ENCODE measurements at places on chromosomes 7 and 10.

- DNase-seq: no peak
Observed at GRCh38 chr10:11266426-11266825, 248.8 kb downstream of the CELF2 start.

DNA sequence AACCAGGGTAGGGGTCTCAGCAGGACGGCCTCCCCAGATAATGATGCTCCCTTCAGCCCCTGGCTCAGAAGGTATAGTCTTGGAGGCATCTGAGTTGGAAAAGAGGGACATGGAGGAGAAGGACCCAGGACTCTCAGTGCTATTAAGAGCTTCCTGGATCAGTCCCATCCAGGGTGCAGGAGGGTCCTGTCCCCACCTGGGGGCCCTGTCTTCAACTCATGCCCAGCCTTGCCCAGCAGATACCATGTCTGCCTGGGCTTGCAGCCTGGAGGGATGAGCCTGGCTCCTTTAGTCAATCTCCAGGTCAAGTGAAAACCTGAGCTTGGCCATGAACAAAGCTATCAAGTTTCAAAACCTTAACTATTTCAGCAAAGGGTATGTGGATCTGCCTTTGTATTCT lies 67.6 kb downstream of the PRTFDC1 start:
- no peak for DNase-seq

DNA sequence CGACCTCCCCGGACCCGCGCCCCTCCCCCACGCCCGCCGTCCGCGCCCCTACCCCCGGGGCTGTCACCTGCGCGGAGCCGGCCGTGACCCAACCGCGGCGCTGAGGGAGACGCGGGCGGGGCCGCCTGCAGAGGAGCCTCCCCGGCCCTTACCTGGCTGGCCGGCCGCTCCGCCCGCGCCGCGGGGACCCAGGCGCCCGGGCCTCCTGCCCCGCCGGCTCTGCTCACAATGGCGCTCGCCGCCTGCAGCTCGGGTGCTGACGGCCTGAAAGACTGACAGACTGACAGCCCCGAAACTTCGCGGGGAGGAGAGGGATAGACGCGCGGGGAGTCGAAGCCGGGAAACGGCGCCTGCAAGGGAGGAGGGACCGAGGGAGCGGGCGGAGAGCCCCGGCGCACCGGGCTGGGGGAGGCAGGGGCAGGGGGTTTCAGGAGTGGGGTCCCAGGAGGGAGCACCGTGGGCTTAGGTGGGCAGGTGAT lies 393 bp downstream of the ZNF467 start:
- no peak for DNase-seq

DNA sequence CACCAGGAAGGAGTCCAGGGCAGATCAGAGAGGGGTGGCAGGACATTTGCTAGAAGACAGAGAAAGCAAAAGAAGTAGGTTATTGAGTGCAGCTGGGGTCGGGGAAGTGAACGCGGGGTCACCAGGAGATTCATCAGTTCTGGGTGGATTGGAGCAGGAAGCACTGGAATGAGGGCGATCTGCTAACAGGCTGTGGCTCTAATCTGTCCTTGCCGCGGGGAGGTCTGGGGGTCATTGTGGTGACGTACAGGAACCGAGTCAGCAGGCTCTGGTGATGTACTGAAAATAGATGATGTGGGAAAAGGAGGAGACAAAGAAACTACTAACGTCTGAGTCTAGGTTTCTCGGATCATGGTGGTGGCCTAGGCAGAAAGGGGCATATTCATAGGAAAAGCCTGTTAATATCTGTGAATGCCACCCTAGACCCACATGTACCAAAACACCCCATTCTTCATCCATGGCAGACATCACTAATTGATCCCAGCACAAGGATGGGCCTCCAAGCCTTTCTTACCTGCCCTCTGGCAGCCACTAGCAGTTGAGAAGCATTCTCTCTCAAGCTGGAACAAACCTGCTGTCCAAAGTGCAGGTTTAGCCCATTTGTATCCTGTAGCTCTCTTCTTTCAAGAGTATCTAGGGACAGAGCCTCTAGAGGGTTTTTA lies 134.5 kb downstream of the C10orf105 start:
- no peak for DNase-seq

- no peak for DNase-seq
Observed at GRCh38 chr10:30849231-30850035, 182.2 kb downstream of the ZNF438 start.

GRCh38 chr7:14606101-14606500 lies 296.4 kb downstream of the DGKB start:
- DNase-seq: no peak

DNA sequence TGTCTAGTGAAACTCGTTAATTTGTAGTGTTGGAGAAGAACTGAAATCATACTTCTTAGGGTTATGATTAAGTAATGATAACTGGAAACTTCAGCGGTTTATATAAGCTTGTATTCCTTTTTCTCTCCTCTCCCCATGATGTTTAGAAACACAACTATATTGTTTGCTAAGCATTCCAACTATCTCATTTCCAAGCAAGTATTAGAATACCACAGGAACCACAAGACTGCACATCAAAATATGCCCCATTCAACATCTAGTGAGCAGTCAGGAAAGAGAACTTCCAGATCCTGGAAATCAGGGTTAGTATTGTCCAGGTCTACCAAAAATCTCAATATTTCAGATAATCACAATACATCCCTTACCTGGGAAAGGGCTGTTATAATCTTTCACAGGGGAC lies 187.6 kb downstream of the CFTR start:
- no peak for DNase-seq

GRCh38 chr10:128257428-128257827 lies 131.2 kb upstream of the MKI67 start:
- no peak for DNase-seq

- peak; percentile 6 for DNase-seq
Observed at GRCh38 chr10:129877773-129878371, 86.2 kb downstream of the EBF3 start.

- DNase-seq: no peak
Observed at GRCh38 chr10:14235566-14236195, 95.0 kb downstream of the FRMD4A start.

GRCh38 chr7:69038915-69039314 lies 559.4 kb upstream of the AUTS2 start:
- DNase-seq: no peak

GRCh38 chr7:120852700-120853099 lies 5.2 kb downstream of the TSPAN12 start:
- DNase-seq: no peak

- DNase-seq: no peak
Observed at GRCh38 chr10:78778444-78779338, 290.1 kb upstream of the ZMIZ1 start.

- no peak for DNase-seq
Observed at GRCh38 chr7:151838861-151839381, 38.0 kb downstream of the PRKAG2 start.

- DNase-seq: no peak
Observed at GRCh38 chr10:100826983-100827818, 81.8 kb downstream of the PAX2 start.

All from stimulated activated CD8-positive, alpha-beta memory T cell treated with anti-CD3 and anti-CD28 coated beads, Interleukin-15, amount 100 ng/mL, for 24 hours (primary cell).